ENCODE measurements at places on chromosomes 5 and 9.

DNA sequence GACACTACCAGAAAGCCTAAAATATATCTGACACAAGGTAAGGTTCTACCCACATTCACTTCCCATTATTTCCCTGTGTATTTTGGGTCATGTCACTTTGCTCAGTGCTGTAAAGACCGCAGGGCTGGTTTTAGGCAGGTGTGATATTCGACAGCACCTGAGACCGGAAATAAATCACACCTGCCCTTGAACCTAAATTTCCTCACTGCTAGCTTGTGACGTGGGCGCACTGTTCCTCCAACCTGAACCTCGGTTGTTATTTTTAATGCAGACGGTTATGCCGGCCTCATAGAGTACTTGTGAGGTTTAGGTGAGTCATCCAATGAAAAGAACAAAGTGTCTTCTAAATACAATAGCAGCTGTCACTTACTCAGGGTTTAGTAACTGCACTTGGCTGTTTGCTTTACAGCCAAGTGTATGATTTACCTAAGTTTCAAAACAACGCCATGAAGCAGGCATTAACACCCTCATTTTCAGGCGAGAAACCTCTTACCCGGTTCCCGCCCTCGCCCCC is 20.7 kb upstream of the ZNF782 start:
- peak; percentile 68 for DNase-seq

DNA sequence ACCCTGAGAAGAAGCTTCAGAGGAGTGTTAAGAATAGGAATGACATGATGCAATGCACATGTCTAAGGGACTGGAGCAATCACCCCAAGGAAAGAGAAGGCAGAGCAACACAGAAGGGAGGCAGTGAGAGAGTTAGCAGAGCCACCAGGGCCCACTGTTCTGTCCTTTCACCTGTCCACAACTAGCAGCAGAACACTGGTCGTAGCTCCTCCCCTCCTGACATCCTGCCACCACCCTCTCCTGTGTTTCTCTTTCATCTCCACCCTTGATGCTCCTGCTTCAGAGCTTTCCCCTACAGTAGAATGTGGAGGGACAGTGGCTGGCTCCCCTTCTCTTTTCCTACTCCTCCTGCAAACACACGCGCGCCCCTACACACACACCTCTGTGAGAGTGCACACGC is 483.4 kb upstream of the KIF2A start:
- no peak for DNase-seq

- no peak for DNase-seq
Measured at GRCh38 chr9:131709771-131710431, 30.0 kb downstream of the RAPGEF1 start.

- no peak for DNase-seq
Measured at GRCh38 chr9:136089697-136090045, 5.4 kb downstream of the NACC2 start.

DNA sequence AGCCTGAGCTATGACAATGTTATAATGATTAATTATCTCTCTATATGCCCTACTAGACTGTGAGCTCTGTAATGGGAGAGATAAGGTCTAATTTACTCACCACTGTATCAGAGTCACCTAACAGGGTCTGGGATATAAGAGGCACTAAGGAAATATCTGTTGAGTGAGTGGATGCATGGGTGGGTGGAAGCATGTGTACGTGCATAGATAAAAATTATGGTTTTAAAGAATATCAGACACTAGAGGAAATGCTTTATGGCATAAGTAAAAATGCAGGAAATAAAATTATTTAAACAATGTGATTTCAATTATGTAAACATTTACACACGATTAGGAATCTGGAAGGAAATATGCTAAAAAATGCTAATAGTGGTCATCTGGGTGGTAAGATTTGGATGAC is 137.8 kb downstream of the SPOCK1 start:
- no peak for DNase-seq

GRCh38 chr9:137095664-137096517 is 9.1 kb downstream of the MAN1B1 start:
- DNase-seq: peak; percentile 43
